ENCODE measurements at places on chromosomes 1 and 21.

DNA sequence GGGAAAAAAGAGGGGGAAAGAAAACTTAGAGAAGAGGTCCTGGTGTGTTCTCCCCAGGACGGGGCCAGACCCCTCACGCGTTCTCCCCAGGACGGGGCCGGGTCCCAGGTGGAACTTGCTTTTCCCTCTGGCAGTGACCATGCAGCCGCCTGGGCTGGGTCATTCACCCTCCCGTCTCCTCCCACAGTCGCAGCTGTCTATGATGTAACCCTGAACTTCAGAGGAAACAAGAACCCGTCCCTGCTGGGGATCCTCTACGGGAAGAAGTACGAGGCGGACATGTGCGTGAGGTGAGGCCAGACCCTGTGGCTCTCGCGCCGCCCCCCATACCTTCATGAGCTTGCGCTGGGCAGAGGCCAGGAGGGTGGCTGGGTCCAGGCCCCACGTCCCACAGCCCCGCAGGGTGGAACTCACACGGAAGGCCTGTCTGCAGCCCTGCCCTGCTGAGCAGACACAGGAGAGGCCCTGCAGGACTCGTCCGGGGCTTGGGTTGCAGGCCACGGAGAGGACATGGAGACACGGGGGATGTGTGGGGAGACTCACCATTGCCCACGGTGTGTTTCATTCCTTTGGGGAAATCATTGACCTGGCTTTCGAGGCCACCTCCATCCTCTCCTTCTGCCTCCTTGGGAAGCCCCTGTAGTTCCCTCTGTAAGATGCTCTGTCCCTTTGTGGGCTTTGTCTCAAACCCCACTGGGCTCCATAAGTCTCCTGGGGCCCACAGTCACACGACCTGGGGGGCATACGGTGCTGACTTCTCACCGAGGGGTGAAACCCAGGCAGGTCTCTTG lies 40.7 kb upstream of the TRAPPC10 start:
- no peak for DNase-seq

GRCh38 chr1:180451504-180451903 lies 50.9 kb downstream of the ACBD6 start:
- no peak for DNase-seq

DNA sequence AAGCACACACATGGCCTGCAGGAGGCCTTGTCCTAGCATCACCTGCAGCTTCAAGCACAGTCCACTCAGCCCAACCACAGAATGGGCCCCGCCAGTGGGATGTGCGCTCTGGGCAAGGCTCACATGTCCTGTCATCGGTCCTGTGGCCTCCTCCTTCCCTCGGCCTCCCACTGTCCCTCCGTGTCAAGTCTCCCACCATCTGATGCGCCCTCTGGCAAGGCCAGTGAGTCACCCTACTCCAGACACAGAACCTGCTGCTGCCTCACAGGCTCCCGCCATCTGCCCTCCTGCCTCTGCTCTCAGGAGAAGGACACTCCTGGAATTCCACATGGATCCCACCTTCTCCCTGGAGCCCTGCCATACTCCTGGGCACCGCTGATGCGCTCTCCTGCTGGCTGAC lies 14.2 kb downstream of the KCNAB2 start:
- DNase-seq, result no peak

GRCh38 chr1:34858901-34859445 lies 576 bp downstream of the SMIM12 start:
- peak; percentile 20 for DNase-seq

DNA sequence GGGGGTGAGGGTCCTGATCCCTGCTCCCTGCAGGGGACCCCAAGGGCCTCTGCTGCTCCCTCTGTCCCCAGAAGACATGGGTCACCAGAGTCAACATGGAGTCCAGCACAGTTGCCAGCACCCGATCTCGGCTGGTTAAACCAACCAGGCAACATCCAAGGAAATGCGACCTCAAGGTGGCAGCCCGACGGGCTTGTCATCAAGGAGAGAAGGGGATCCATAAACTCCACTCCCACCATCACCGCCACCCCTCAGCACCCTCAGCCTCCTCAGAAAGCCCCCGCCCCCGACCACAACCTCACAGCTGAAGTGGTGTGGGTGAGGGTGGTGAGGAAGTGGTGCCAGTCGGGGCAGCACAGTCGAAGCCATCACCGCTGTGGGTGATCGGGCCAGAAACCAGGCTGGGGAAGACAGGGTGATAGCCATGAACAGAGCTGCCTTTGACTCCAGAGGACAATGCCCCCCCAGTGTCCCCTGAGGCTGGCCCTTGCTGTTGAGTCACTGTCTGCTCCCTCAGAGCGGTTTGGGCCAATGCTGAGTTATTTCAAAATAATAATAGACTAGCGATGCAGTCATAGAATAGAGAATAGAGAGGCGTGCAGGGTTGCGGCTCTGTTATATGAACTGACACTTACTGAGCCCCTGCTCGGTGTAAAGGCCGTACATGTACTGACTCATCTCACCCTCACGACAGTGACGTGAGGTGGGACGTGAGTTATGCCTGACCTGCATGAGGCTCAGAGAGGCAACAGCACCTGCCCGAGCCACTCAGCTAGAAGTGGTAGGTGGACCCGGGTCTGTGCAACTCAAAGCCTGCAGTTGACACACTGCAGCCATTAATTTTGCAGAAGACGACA lies 88.7 kb upstream of the IFFO2 start:
- DNase-seq, result no peak

GRCh38 chr1:3702990-3703728 lies 49.1 kb upstream of the CCDC27 start:
- DNase-seq, result peak; percentile 27
